Activated naive CD4-positive, alpha-beta T cell treated with anti-CD3 and anti-CD28 coated beads for 36 hours (primary cell): ENCODE measurements at places on chromosomes 1 and 21.

DNA sequence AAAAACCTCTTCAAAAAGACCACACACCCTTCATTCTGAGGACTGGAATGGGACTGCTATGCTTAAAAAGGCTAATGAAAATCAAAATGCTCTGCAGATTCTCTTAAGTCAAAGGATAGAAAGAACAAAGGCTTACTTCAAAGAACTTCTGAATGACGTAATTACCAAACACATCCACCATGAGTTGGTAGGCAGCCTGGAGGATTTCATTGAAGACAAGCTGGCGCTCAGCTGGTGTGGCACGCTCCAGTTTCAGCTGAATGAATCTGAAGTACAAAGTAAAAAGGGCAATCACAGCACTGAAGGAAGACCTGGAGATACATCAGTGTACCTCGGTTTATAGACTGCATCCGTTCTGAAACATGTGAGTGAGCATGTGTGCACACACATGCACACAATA is 43.5 kb upstream of the SDC3 start:
- no peak for DNase-seq

GRCh38 chr1:99579691-99580172 is 66.2 kb upstream of the PALMD start:
- no peak for DNase-seq

- no peak for DNase-seq
Observed at GRCh38 chr1:6000444-6001288, 8.4 kb upstream of the NPHP4 start.

GRCh38 chr1:233357595-233358397 is 30.3 kb downstream of the MAP3K21 start:
- peak; percentile 5 for DNase-seq

- peak; percentile 55 for DNase-seq
Observed at GRCh38 chr1:226717256-226717909, 21.7 kb downstream of the ITPKB start.

GRCh38 chr1:28506907-28507246 is 1.0 kb downstream of the RCC1 start:
- DNase-seq: no peak

DNA sequence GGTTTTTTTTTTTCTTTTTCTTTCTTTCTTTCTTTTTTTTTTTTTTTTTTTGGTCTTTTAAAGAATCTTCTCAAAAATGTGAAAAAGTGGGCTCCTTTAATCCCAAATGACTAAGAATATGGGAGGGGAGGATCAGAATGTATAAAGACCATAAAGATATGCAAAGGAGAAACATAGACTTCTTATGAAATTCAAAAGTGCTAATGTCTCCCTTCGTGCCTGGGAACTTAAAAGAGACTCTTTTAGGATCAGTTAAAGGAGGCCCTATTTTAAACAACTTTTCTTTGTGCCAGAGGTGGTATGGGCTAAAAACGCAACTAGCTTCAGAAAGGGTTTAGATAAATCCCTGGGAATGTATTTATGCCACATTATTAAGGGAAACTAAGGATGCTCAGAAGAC is 54.2 kb upstream of the KAZN start:
- no peak for DNase-seq

DNA sequence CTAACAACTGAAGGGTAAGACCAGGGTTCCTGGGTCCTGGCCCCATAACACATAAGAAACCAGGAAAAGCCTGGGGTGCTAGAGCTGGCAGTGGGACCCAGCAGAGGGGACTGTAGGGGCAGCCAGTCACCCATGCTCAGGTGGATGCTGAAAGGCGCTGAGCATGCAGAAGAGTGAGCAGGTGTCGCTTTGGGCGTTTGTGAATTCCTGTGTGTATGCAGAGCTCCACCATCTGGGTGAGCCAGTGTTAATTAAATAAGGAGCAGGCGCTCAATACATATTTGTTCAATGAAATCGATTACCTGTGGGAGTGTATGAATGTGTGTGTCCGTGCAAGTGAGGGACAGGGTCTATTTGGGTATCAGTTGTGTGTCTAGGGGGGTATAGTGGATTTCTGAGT is 499 bp downstream of the C1QA start:
- DNase-seq: no peak

DNA sequence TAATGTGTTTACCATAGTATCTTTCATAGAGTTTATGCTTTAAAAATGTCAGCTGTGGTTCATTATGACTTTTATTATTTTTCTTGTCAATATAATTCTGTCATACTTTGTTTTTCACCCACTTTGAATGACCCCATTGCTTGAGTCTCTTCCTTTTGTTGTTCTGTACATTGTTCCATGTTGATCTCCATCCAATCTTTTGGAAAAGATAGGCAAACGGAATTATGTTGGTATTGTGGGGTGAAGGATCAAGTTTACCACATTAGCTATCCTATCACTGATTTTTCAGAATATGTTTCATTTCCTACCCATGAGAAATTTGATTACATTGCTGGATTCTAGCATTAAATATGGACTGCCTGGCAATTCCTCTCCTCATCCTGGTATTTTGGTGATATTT is 196.6 kb downstream of the NFIA start:
- no peak for DNase-seq

DNA sequence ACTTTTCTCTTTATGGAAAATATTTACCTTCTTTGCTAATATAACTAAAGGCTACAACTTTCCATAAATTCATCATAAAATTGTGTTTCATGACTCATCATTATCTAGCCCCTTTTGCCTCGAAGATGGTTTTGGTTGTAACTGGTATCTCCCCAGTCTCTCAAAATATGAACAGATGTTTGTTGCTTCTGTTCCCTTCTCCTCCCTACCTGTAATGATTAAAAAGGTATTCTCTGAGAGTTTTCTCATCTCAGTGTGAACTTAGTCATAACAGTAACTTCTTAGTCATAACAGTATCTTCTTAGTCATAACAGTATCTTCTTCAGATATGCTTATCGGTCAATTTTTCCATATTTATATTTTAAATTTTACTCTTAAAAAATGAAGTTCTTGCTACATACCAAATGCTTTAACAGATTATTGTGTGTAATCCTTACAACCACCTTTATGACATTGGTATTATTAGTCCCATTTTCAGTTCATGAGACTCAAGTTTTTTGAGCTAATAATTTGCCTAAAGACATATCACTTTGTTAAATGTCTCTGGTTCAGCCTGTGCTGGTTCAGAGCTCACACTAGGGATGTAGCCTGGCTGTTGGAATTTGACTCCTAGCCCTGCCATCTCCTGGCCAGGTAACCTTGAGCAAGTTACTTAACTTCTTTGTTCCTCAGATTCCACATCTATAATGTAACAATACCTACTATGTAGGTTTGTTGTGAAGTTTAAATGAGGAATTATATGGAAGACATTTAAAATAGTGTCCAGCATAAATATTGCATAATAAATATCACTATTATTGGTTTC is 32.6 kb downstream of the ATP1B1 start:
- DNase-seq: no peak

- DNase-seq: no peak
Observed at GRCh38 chr1:94072840-94073522, 48.0 kb downstream of the ABCA4 start.

- DNase-seq: no peak
Observed at GRCh38 chr21:25385911-25386474, 221.3 kb downstream of the MRPL39 start.

- no peak for DNase-seq
Observed at GRCh38 chr1:38881487-38881886, at the start of gene GJA9. Gene GJA9 (minus strand): TSS chr1:38881587. CDS start chr1:38876098, 5,489 bp downstream.

GRCh38 chr1:189659731-189660130 is 817.9 kb downstream of the BRINP3 start:
- no peak for DNase-seq

GRCh38 chr1:160226623-160227022 is 21.4 kb downstream of the PEA15 start:
- DNase-seq: no peak

DNA sequence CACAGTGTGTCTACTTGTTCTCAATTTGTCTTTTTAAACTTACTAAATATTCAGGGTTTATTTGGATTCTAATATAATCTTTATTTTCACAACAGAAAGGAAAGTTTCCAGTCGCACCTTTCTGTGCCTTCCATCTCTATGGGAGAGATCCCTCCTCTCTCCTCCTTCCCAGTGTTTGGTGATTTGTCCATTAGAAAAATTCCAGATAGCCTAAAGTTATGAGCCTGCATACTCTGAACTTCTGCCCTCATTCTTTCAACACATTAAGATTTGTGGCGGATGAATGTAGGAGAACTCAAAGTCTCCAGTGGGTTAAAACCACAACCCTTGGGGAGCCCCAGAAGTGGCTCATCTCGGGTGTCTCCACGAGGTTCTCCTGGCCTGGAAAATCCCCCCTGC is 3.6 kb downstream of the NHLH2 start:
- DNase-seq: no peak

DNA sequence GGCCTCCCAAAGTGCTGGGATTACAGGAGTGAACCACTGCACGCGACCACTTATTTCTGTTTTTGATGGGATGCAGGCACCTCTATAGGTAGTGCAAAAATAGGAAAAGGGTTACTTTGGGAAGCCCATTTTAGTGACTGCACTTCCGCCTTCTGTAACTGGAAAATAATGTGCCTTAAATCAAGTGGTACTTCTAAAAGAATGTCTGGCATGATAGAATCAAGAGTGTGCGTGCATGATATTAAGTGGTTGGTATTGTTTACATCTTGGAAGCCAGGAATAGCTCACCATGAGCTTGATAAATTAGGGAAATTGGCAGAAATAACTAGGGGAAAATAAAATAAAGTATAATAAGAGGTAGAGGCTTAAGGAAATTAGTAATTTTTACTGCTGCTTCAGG is 1067.0 kb downstream of the ADGRL2 start:
- DNase-seq: no peak

- peak; percentile 62 for DNase-seq
Observed at GRCh38 chr1:96722161-96722922, 758 bp downstream of the PTBP2 start.

- DNase-seq: peak; percentile 79
Observed at GRCh38 chr1:109619576-109620400, at the start of the genes AMPD2 and GNAT2. Gene AMPD2 (plus strand): TSS chr1:109619837. CDS start chr1:109621176, 1,339 bp downstream. Gene GNAT2 (minus strand): TSS chr1:109619616. CDS start chr1:109612870, 6,746 bp downstream.

- peak; percentile 74 for DNase-seq
Observed at GRCh38 chr21:25881524-25882376, 147.0 kb downstream of the GABPA start.

- no peak for DNase-seq
Observed at GRCh38 chr21:22200378-22201092, 1202.3 kb downstream of the NCAM2 start.

GRCh38 chr1:63663873-63664272 is 70.7 kb downstream of the PGM1 start:
- DNase-seq: no peak

DNA sequence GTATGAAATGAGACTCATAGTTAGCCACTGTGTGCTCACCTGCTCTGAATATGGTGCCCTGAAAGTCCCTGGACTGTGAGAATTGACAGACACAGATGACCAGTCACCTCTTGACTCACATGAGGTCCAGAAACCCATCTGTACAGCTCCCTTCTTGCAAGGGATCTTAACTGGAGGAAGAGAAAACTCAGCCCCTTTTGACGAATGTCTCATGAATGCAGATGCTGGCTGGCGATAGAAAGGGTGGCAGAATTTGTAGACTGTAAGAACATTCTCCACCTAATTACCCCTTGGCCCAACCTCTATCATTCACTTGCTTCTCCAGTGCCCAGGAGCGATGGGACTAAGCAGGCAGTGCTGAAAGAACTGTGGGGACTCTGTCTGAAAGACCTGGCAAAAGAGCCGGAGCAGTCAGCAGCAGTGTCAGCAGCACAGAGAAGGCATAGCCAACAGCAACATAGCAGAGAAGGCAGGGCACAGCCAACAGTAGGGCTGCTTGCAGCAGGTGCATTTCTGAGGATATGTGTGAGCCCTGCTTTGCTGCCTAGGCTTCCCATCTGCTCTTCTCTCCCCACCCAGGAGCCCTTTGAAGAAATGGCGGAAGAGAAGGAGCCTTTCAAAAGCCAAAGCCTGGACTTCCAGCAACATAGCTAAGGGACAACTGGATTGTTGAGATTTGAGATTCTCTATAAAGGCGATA is 25.8 kb upstream of the IFNGR2 start:
- no peak for DNase-seq

- no peak for DNase-seq
Observed at GRCh38 chr1:27687906-27688305, 15.9 kb upstream of the IFI6 start.

DNA sequence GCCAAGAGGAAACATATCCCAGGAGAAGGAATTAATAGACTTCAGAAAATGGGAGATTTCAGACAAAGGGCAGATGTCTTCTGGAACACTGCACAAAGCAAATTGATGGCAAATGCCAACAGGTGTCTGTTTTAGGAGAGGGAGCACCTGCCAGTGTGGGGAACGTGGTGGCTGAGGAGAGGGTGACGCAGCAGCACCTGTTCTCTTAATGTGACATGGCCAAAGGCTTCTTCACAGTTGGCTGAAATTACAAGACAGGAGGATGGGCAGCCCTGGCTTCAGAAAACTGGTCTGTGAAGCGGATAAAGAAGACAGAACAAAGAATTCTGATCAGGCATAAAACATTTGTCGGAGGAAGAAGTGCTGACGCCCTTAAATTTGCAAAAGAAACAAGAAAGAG is 178.7 kb upstream of the RUNX1 start:
- DNase-seq: peak; percentile 15

DNA sequence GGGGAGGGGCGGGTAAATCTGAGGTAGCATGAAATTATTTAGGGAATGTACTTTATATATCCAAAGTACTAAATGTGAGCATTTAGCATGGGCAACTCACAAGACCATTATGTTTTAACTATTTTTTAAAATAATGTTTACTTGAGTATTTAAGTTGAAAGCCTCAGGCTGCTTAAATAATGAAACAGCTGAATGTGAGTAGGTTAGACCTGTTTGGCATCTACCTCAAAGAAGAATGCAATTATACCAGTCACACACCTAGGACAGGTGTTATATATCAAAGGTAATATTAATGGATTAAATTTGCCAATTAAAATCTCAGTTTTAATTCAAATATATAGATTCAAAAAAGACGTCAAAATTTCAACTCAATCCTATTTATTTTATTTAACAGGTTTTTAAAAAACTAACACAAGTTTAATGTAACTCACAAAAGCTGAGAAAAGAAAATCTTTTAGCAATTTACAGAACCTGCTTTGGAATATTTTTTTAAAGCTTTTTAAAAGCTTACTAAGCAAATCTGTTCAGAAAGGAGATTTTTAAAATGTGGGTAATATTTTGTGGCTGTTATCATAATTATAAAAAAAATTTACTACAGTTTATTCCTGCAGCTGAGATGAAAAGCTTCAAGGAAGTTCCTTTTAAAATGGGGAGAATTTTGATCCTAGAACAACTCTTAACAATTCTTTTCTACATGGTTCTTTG is 104.6 kb upstream of the LBR start:
- DNase-seq: no peak

- no peak for DNase-seq
Observed at GRCh38 chr1:46171351-46171750, 3.5 kb upstream of the TSPAN1 start.

- peak; percentile 49 for DNase-seq
Observed at GRCh38 chr1:198641501-198641900, 2.7 kb downstream of the PTPRC start.

GRCh38 chr1:202572867-202573266 is 137.4 kb downstream of the SYT2 start:
- DNase-seq: no peak

GRCh38 chr1:222266223-222267196 is 281.4 kb downstream of the HHIPL2 start:
- no peak for DNase-seq

- DNase-seq: no peak
Observed at GRCh38 chr1:175920381-175920780, 177.0 kb upstream of the TNR start.

GRCh38 chr1:185408700-185409270 is 91.7 kb upstream of the IVNS1ABP start:
- no peak for DNase-seq
